ENCODE measurements at places on chromosomes 1 and 21. TPM values are rescaled to one million over a fixed set of nuclear protein-coding genes. Genes with fewer than 3 reads are reported as not detected.
A peak's percentile ranks its signal among the peaks of the same experiment; 100 is the strongest.

Gene PLA2G2C
- not detected for total RNA-seq

GRCh38 chr1:185789501-185790193, 55.5 kb downstream of the HMCN1 start:
- no peaks in the 10 kb centered on the region for H3K36me3 ChIP-seq
- H3K27ac ChIP-seq = peak overlapping the region; percentile 41
- H3K4me1 ChIP-seq = peaks cover 20% of the 10 kb centered on the region
- H3K27me3 ChIP-seq = no peaks in the 10 kb centered on the region
- H3K4me3 ChIP-seq = no peak overlapping the region

DNA sequence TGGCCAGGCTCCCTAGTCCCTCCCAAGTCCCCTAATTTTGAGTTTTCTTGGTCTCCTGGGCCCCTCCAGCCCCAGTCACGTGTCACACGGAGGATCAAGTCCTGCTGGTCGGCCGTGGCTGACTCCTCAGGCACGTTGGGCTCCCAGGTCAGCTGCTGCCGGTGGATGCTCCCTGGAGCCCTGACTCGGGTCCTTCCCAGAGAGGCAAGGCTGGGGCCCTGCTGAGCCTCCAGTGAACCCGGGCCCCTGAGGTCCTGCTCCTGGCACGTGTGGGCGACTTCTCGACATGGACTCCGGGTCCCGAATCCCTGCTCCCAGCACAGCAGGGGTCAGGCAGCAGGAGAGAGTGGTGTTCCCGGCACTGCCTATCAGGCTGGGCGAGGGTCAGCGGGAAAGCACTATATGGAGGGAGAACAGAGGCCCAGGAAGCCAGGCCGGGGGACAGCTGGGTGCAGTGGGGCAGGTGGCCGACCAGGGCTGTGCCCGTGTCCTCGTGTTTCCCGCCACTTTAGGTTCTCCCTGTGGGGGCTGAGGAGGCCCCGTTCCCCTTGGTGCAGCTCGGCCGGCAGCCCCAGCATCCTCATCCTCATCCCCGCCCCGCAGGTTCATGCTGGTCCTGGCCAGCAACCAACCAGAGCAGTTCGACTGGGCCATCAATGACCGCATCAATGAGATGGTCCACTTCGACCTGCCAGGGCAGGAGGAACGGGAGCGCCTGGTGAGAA, 13.2 kb downstream of the TMEM240 start:
- H3K36me3 ChIP-seq = peaks cover 22% of the 10 kb centered on the region
- H3K27ac ChIP-seq = no peak overlapping the region
- no peaks in the 10 kb centered on the region for H3K27me3 ChIP-seq
- H3K4me1 ChIP-seq = no peaks in the 10 kb centered on the region

- H3K27ac ChIP-seq = no peak overlapping the region
- H3K27me3 ChIP-seq = no peaks in the 10 kb centered on the region
- H3K4me1 ChIP-seq = no peaks in the 10 kb centered on the region
- no peaks in the 10 kb centered on the region for H3K36me3 ChIP-seq
- DNase-seq = no peak
These were observed 114.6 kb downstream of the NTPCR start for GRCh38 chr1:233064988-233065387.

Gene SLC45A3
- 1.1 TPM for total RNA-seq

- no peak overlapping the region for H3K4me3 ChIP-seq
- no peak overlapping the region for H3K27ac ChIP-seq
- DNase-seq = no peak
- H3K4me1 ChIP-seq = no peaks in the 10 kb centered on the region
These were observed 14.6 kb upstream of the LMO4 start for GRCh38 chr1:87314091-87314490.

Gene GPR157
- total RNA-seq = 5.4 TPM

Gene PPOX
- total RNA-seq = 15.9 TPM

- no peaks in the 10 kb centered on the region for H3K36me3 ChIP-seq
- H3K4me1 ChIP-seq = peaks cover 23% of the 10 kb centered on the region
- H3K27me3 ChIP-seq = peaks cover 5% of the 10 kb centered on the region
- DNase-seq = peak; percentile 21
These were observed 41.1 kb downstream of the UMODL1 start for GRCh38 chr21:42112238-42112637.
